ENCODE measurements at places on chromosomes 12 and 14.

GRCh38 chr14:36859119-36859518, 197.5 kb downstream of the PAX9 start:
- no peak for DNase-seq

DNA sequence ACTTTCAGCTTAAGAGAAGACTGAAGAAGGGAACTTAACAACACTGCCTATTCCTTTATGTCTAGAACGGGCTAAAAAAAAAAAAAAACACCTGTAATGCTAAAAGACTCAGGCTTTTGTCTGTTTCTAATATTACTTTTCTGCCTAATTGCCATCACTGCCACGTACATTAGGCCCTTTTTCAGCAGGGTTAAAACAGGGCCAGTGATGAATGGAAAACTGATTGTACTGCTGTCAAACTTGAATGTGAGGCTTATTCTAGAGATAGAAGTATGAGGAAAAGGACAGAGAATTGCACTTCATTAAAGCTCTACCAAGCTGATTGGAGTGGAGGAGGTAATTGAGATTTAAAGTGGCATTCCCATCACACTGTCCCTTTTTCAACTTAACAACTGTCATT, 535.8 kb downstream of the PRKD1 start:
- DNase-seq: no peak

DNA sequence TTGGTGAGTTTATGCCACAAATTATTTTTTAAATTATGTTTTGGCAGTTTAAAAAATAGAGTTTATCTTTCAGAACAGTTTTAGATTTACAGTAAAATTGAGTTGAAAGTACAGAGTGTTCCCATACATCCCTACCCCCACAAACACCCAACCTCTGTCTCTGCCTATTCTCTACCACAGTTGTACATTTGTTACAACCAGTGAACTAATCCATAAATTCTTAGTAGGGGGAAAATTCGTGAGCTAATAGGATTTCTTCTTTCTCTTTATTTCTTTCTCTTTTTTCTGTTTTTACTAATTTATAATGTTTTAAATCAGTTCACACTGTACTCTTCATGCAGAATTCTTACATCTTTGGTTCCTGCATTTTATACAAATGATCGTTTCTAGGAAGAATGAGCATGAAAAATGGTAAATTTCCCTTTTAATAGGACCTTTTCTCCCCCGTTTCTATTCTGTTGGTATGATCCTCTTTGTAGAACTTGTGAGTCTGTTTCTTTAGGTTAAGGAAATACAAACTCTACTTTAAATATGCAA, 56.7 kb downstream of the MIPOL1 start:
- DNase-seq: no peak

- no peak for DNase-seq
Observed at GRCh38 chr12:62604871-62605270, 138.2 kb downstream of the MON2 start.

DNA sequence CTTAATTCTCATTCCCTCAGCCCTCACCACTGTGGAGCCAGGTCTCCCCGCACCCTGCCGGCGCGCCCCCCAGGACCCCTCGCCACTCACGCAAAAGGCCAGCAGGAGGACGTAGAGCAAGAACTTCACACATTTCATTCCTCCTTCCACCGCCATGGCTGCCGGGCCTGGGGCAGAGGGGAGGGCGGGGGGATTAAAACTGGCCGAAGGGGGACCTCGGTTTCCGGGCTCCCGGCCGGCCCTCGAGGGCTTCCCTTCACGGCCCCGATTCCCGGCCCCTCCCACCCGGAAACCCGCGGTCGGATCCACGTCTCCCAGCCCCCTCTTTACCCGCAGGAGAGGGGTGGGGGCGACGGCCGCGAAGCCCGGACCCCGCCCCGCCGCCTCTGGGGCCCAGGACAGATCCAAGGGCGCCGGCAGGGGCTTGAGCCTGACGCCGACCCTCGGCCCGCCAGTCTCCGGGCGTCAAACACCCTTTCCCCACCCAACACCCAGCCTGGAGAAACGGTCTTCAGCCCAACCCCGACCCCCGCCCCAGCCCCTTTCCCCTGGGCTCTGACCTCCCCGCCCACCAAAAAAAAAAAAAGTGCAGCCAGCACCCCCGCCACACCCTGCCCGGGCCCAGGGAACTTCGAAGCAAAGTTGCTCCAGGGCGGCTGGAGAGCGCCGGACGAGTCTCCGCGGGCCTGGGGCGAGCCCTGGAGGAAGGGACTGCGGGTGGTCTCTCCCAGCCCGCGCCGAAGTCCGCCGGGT, 447 bp downstream of the CD63 start:
- DNase-seq: no peak

GRCh38 chr12:109775172-109775881, 57.9 kb downstream of the TRPV4 start:
- peak; percentile 68 for DNase-seq

- DNase-seq: no peak
Observed at GRCh38 chr12:102757154-102757881, 159.7 kb downstream of the PAH start.

DNA sequence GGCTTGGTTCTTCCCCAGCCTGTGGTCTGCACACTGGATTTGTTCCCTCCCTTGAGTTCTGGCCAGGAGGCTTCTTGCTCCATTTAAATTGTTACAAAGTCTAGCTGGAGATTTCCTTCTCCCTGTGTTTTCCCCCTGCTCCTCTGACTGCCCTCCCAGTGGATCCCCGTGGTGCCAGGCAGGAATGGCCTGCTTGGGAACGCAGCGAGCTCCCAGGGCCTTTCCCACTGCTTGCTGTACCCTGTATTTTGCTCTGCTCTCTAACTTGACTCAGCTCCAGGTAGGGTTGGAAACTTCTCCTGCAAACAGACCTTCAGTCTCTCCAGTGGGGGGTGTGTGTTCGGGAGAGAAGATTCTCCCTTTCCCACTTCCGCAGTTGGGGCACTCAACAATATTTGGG, 349.2 kb upstream of the FBXO33 start:
- DNase-seq: no peak

GRCh38 chr12:49698619-49699545, 8.3 kb downstream of the FMNL3 start:
- DNase-seq: no peak

- DNase-seq: no peak
Observed at GRCh38 chr12:109307051-109307450, 2.0 kb downstream of the FOXN4 start.

GRCh38 chr12:13599176-13599575, 382.2 kb downstream of the GRIN2B start:
- no peak for DNase-seq

DNA sequence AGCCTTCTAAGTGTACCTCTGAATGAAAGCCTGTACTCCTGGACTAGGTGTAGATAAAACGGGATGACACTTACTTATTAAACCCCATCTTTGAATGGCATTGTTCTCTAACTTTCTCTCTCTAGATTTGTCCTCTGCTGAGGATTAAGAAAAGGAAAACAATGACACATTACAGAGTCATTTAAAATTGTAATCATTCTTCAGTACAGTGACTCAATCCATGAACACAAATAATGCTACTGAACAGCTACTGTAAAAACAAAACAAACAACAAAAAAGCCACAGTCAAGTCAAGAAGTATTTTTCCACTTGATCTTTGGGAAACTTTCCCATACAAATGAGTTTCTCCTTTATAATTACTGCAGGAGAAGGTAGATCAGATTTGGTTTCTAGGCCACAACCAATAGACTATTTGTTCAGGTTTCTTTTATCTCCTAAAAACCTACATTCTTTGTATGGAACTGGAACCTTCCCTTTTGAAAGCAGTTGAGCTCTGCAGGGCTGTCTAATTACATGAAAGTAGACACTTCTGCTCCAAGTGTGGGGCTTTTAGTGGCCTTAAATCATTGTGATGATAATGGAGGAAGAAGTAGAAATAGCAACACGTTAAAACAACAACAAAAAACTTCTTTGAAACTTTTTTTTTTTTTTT, 219.1 kb downstream of the ESR2 start:
- no peak for DNase-seq

DNA sequence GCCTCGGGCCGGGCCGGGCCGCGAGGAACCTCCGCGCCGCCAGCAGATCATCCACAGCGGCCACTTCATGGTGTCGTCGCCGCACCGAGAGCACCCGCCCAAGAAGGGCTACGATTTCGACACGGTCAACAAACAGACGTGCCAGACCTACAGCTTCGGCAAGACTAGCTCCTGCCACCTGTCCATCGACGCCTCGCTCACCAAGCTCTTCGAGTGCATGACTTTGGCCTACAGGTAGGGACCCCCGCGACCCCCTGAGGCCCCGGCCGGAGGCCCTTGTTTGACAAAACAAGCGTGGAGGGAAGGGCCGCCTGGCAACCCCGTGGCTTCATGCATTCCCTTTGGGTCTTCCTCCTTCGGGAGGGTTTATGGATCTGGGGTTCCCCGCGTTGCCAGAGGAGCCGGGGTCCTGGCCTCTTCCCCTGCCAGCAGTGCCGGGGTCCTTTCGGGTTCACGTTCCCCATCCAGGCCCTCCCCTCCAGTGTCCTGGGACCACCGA, 526 bp downstream of the MLXIP start:
- DNase-seq: no peak

DNA sequence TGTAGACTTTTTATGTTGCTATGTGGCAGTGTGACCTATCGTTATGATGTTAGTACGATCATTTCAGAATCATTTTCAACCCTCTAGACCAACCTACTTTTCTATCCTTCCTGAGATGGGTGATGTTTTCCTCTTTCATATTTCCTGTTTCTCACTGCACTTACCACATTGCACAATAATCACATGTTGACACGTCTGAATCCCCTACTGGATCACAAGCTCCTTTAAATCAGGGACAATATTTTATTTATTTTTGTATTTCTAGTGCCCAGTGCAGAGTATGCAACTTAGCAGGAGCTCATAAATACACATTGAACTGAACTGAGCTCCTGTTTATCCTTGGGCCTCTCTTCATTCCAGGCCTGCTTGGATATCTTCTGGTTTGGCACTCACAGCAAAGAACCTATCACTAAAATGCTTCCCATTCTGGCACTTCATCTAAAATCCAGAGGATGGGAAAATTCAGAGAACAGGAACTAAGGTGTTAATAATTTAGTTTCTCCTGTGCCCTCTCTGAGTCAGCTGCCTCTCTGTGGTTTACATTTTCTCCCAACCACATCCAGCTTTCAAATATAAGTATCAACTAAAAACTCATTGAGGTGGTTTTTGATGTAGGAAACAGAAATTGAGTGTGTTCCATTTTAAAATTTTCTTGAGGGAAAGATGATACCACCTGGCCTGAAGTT, 69.4 kb upstream of the DYRK2 start:
- DNase-seq: no peak

DNA sequence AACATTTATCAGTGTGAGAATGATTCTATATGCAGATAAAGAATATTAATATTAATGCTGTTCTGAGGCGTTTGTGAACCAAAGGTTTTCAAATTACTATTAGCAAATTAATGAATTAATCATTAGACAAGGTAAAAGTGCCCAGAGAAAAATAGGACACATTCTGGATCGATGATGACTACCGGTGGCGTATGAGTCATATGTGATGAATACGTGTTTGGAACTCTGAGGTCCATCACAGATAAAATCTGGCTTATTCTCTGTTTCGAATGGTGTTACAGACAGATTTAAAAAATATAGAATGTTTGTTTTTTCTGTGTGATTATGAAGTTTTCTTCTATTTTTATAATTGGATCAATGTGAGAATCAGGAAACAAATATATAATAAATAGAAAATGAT, 79.2 kb upstream of the RTL1 start:
- no peak for DNase-seq

DNA sequence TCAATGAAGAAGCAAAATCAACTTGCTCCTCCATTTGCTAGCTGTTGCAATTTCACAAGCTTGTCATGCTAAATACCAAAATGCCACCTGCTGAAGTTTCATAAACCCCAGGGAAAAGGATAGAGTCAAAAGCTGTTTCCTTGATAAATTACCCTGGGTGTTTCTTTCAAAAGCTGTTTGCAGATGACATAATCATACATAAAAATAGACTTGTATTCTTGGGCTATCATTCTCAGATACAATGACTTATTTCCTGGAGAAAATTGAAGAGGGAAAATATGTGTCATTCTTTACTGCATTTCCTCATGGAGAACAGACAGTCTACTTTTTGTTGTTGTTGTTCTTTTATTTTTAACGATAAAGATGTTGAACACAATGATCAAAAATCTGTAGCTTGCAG, 119.2 kb downstream of the GALC start:
- DNase-seq: no peak

- DNase-seq: no peak
Observed at GRCh38 chr14:65937079-65937959, 524.8 kb downstream of the FUT8 start.

DNA sequence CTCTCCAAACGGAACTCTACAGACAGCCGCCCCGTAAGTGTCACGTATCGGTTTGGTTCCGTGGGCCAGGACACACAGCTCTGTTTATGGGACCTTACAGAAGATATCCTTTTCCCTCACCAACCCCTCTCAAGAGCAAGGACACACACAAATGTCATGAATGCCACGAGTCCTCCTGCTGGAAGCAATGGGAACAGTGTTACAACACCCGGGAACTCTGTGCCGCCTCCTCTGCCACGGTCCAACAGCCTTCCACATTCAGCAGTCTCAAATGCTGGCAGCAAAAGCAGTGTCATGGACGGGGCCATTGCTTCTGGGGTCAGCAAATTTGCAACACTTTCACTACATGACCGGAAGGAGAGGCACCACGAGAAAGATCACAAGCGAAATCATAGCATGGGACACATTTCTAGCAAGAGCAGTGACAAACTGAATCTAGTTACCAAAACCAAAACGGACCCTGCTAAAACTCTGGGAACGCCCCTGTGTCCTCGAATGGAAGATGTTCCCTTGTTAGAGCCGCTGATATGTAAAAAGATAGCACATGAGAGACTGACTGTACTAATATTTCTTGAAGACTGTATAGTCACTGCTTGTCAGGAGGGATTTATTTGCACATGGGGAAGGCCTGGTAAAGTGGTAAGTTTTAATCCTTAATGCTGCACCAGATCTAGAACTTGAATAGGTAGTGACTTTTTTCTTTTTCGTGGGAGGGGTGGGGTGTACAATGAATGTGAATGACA, 69.7 kb downstream of the WDR20 start:
- no peak for DNase-seq

GRCh38 chr12:121352682-121353018, 439 bp upstream of the ANAPC5 start:
- DNase-seq: no peak

GRCh38 chr14:87805315-87805723, 187.7 kb downstream of the GALC start:
- DNase-seq: peak; percentile 36

DNA sequence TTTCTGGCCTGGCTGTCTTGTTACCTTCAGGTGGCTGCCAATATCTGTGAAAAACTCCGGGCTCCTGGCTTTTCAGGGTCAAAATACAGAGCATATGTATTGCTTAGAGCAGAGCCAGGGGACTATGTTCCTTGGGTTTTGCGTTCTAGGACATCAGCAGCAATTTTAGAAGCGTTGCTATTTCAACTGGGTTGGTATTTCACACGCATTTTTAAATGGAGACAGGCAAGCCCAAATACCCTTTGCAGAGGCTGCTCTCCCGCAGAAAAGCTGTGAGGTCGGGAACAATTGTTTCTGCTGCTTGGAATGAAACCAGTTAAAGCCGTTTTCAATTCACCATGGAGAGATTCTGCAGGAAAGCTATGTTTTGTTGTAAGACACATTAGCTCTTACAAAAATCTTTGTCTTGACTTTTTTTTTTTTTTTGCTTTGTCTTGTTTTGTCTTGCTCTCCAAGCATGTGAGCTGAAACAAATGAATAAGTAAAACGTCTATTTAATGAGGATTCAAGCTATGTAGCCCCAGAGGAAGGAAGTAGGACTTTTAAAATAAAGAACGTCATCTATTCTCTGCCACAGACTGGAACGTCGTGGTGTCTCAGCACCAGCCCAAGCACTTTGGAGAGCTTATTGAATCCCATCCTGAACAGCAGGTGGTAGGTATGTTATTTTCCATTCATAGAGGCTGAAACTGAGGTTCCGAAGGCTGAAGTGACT, 181.0 kb upstream of the TBX3 start:
- DNase-seq: no peak
